ENCODE measurements at places on chromosomes 12 and 14. TPM values are rescaled to one million over a fixed set of nuclear protein-coding genes. Genes with fewer than 3 reads are reported as not detected.

The SYNDIG1L gene
- 1.3 TPM for total RNA-seq

The CLEC2A gene
- not detected for total RNA-seq

The FOXG1 gene
- 80.4 TPM for total RNA-seq

The RERG gene
- 3.1 TPM for total RNA-seq

The PLBD2 gene
- total RNA-seq: 14.7 TPM

The NANOG gene
- under 0.01 TPM for total RNA-seq

The RILPL2 gene
- total RNA-seq: 0.63 TPM

The MGP gene
- total RNA-seq: 1.6 TPM

The HHIPL1 gene
- 9.4 TPM for total RNA-seq

The NEMP1 gene
- total RNA-seq: 10.3 TPM

The KCNC2 gene
- 19.7 TPM for total RNA-seq

The LRCOL1 gene
- not detected for total RNA-seq

The SERPINA3 gene
- 1.3 TPM for total RNA-seq

The MYRFL gene
- 1.3 TPM for total RNA-seq

The SERPINA4 gene
- not detected for total RNA-seq

The TC2N gene
- total RNA-seq: 5.6 TPM

The PFKM gene
- 105 TPM for total RNA-seq

The MUCL1 gene
- total RNA-seq: not detected

The ACIN1 gene
- total RNA-seq: 161 TPM

The DPF3 gene
- total RNA-seq: 13.1 TPM

The TPPP2 gene
- total RNA-seq: not detected

The GNB3 gene
- total RNA-seq: 5.9 TPM

The PCED1B gene
- total RNA-seq: 1.3 TPM

The DCD gene
- total RNA-seq: not detected

The STAC3 gene
- 0.94 TPM for total RNA-seq

The ZNF84 gene
- total RNA-seq: 192 TPM

The CLEC4D gene
- not detected for total RNA-seq

The UNC119B gene
- total RNA-seq: 16.0 TPM

The CACNA1C gene
- 54.8 TPM for total RNA-seq

The ALX1 gene
- not detected for total RNA-seq

The TAS2R9 gene
- total RNA-seq: 2.8 TPM

The COPZ1 gene
- 54.8 TPM for total RNA-seq

The OTUB2 gene
- total RNA-seq: 5.6 TPM

The PARP2 gene
- total RNA-seq: 30.4 TPM

The MANSC1 gene
- total RNA-seq: 3.4 TPM

The FSCB gene
- 0.31 TPM for total RNA-seq

The TMEM121 gene
- 22.2 TPM for total RNA-seq

The KRT73 gene
- not detected for total RNA-seq

The OR4E2 gene
- total RNA-seq: not detected

The PROX2 gene
- not detected for total RNA-seq

The TMPRSS12 gene
- not detected for total RNA-seq

The TMTC2 gene
- 44.8 TPM for total RNA-seq
